Substantia nigra (tissue), 51 donors: ENCODE measurements at places on chromosomes 12 and 14.

DNA sequence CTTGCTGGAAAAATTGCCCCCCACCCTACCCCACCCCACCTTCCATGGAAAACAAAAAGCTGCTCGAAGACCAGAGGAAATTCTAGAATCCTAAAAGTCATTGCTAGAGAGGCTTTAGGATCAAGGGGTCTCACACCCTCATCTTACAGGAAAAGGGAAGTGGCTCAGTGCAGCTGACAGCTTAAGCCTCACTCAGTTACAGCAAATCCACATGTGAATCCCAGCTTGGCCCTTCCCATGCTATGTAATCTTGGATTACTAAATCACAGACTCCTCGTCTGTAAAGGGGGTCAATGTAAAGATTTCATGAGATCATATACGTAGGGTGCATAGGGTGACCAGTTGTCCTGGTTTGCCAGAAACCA is 25.9 kb downstream of the CMKLR1 start:
- no peak for DNase-seq

GRCh38 chr12:14572401-14572800 is 4.7 kb upstream of the PLBD1 start:
- DNase-seq: no peak

- DNase-seq: no peak
Observed at GRCh38 chr12:75706786-75707605, 195.6 kb upstream of the KRR1 start.

GRCh38 chr14:34980337-34980900 is 2.4 kb upstream of the SRP54 start:
- DNase-seq: no peak

DNA sequence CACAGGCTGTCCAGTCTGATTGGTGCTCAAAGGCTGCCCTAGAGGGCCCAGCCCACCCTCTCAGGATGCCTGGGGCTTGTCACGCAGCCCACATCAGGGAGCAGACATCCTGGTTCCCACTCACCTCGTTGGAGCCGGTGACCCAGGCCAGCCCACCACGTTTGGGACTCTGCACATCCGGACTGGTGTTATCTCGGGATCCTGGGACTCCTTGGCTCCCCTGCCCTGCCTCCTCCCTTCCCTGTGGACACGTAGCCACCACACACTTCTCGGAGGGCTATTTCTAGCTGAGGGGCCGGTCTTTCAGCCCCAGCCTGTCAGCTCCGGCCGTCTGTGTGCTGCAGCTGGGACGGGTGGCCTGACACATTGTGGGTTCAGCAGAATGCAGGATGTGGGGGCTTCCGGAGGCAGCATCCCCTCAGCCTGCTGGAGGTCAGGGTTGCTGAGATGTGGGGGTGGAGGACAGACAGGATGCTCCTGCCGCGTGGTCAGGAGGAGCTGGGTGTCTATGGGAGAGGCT is 12.8 kb upstream of the FGF23 start:
- no peak for DNase-seq

DNA sequence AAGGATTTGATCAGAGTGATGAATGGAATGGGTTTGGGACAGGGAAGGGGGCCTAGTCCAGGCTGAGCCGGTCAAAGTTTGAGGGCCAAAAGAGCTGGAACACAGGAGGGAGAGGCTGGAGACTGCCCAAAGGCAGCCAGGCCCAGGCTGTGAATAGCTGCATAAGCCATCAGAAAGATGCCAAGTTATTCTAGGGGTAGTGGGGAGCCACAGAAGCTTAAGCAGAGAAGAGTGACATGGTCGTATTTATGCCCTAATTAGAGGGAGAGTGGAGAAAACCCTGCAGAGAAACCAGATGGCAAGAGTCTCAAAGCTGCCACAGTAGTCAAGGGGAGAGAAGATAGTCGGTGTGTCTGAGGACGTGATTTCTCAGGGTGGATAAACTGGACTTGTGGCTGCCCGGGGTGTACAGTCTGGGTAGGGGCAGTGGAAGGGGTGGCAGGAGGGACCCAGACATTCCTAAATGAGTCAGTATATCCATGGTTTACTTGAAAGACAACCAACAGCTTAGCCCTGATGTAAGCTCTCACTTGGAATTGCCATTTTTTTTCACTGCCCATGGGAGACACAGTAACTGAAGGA is 99.2 kb downstream of the PRICKLE1 start:
- DNase-seq: no peak

DNA sequence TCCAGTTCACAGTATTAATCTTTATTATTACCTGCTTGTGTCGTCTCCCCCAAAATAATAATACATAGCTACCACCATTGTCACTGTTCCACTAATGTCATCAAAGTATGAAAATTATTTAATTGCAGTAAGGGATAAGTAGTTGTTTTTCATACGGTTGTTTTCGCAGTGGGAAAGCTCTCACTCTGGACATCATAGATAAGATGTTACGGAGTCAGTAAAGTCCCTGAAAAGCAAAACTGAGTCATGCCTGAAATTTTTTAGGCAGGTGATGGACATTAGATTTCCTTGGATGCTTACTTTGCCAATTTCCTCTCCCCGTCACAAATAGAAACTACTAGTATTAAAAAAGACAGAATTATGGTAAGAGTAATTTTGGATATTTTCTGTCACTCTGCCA is 13.2 kb downstream of the PNP start:
- no peak for DNase-seq

DNA sequence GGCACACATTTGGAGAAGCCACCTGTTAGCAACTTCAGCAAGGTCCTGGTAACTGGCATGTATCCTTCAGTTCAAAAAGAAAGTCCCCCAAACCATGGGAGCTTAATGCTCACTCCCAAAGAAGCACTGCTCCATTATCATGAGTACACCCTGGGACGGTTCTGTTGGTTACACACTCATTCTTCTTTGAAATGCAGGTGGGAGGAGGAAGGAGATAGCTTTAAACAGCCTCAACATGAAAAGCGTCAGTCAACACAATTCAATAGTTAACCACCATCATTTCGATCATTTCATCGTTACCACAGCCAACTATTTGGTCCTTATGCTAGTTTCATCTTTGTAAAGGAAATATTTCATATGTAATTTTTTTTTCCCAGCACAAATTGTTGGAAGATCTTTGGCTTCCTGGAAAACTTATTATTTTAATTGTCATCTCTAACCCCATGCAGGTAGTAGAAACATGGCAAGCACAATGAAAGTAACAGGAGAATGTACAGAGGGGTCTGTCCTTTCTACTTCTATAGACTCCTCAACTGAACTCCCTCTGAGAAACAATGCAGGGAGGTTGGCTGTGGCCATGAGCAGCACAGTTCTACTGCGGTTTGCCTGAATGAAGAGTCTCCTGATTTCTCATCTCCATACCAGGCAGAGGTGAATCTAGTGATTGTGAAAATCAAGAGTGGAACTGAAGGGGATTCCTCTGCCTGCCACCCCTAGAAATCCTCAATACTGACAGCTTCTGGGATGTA is 196.4 kb upstream of the FOXN3 start:
- DNase-seq: no peak

DNA sequence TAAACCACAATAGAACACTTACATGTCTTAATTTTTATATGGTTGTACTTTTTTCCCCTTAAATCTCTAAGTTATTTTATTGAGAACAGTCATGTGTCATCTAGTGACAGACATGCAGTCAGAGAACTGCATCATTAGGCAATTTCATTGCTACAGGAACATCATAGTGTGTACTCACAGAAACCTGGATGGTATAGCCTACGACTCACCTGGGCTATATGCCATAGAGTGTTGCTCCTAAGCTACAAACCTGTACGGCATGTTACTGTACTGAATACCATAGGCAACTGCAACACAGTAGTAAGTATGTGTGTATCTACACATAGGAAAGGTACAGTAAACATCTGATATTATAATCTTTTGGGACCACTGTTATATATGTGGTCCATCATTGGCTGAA is 557.6 kb downstream of the PRKD1 start:
- no peak for DNase-seq

DNA sequence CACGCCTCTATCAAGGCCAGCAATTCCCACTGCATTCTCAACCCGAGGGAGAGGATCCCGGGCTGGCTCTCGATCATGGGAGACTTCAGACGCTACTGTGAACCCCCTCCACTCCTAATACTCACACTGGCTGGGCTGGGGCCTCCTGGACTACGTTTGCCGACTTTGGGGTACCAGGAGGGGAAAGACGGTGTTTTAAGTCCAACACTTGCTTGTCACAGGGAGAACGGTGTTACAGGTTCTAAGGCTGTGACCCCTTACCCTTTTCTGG is 463 bp downstream of the NACA start:
- peak; percentile 69 for DNase-seq

GRCh38 chr14:39266871-39267607 is 33.3 kb downstream of the MIA2 start:
- DNase-seq: peak; percentile 80

DNA sequence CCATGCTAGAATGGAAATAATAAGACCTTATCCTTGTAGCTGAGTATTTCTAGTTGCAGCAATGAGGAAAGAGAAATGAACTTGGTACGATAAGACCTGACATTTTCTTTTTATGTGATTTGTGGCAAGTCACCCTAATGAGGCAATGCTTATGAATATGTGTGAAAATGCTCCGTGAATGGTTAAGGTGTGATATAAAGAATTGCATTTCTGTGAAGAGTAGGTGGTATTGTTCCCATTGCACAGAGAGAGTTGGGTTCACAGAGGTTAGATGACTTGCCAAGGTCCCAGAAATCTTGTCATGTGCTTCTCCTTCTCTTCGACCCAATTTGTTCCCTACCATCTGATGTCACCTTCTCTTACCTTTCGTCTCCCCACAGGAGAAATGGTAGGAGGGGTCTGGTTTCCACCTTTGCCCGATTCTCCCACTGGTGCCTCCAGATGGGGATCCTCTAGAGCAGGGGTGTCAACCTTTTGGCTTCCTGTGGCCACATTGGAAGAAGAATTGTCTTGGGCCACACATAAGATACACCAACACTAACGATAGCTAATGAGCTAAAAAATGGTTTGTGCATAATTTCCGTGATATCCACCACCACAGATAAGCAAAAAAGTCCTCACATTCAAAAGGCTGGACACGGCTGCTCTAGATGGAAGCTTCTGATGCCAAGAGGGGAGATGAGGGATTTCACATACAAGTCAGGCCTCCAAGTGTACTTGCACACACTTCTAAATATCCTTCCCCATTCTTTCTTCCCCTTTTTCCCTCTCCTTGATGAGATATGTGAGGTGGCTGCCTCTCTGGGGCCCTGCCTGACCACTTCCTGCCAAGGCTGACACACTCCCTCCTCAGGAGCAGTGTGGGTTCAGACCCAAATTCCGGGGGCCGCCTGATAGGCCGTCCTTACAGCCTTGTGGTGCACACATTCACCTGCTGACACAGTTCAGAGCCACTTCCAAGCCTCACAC is 96.1 kb downstream of the PLXNC1 start:
- DNase-seq: no peak

GRCh38 chr12:124692443-124692842 is 125.0 kb upstream of the NCOR2 start:
- no peak for DNase-seq

GRCh38 chr12:125402874-125403789 is 337.9 kb downstream of the AACS start:
- no peak for DNase-seq

DNA sequence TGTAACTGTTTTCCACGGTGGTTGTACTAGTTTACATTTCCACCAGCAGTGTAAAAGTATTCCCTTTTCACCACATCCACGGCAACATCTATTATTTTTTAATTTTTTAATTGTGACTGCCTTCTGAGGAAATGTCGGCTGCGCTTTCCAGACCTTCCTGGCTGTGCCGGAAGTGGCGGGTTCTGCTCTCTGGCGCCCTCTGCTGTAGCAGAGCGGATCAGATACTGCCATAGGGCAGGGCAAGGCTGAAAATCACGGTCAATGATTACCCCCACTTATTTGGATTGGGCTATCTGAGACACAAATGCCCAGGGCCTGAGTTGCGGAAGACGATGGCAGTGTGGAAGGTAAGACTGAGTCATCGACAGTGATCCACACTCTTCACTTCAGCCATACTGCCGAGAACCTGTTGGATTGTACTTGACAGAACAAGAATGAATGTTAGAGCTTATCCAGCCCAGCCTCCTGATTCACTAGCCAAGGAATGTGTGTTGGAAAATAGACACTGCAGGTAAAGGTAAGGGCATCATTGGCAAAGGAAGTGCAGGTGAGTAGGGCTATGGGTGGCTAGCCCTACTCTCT is 124.2 kb downstream of the NTF3 start:
- no peak for DNase-seq

- DNase-seq: no peak
Observed at GRCh38 chr12:47814539-47815170, 5.0 kb downstream of the HDAC7 start.

DNA sequence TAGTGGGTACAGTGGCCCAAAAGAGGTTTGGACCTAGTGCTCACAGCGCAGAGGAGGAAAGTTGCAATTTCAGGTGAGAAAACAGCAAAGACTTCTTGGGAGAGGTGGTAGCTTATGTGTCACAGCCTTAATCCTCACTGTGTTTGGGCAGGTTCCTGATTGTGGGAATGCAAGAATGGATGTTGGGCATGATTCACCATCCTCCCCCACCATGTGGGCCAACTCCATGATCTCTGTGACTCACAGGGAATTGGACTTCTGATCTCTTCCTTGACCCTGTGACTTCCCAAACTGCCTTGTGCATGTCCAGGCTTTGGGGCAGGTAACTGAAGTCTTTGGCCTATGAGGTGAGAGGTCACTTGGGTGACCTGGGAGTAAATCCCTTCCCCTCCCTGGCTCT is 1.8 kb upstream of the CHST11 start:
- DNase-seq: no peak

GRCh38 chr12:116196752-116197718 is 80.5 kb downstream of the MED13L start:
- no peak for DNase-seq

- DNase-seq: no peak
Observed at GRCh38 chr14:34063470-34064164, 112.7 kb upstream of the EGLN3 start.

GRCh38 chr12:124927201-124928094 is 13.0 kb upstream of the UBC start:
- DNase-seq: no peak

DNA sequence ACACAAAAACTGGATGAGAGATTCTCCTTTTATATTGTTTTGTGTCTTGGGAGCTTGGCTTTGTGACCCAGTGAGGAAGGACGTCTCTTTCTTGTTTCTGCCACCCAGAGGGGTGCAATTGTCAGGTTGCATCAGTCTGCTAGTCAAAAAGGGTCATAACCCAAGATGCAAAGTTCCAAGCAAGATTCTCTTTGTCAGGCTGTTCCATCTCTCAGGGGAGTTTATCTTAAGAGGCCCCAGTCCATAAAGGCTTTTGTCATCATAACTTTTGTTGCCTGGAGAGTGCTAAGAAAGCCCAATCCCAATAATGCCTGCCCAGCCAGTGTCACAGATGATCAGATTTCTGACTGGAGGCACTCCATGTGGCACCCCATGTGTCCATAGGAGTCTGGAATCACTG is 444.9 kb downstream of the TRHDE start:
- no peak for DNase-seq

- no peak for DNase-seq
Observed at GRCh38 chr12:2583642-2584401, 210.9 kb upstream of the FKBP4 start.

- DNase-seq: no peak
Observed at GRCh38 chr12:103833891-103834290, 7.1 kb downstream of the NT5DC3 start.
